Stromal cell of bone marrow (primary cell): ENCODE measurements at places on chromosomes 1 and 21.

DNA sequence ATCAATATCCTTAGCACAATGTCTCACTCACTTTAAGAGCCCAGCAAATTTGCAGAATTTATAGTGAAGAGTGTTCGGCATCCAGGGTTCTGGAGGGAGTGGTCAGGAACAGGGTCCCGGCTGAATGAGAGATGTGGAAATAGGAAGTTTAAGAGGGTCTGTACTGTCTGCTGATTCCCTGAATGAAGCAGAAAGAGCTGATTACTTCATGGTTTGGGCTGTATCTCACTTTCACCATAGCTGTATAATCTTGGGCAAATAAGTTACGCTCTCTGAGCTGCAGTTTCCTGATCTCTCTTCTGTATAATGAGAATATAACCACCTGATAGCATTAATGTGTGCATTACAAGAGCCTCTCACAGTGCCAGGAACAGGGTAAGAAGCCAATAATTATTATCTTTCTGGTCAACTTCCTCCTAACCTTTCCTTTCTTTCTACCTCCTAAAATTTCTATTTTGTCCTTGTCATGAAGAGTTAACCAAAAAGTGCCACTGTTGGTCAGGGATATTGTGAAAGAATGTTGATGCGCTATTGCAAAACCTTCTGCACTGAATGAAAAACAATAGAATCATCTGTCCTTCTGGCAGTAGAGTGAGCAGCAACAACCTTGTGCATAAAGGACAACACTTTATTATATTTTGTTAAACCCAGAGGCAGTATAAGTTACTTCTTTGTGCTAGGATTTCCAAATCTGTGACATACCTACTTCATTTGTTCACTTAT, 14.7 kb upstream of the PTGFR start:
- DNase-seq = no peak

GRCh38 chr1:243712941-243713340, 137.1 kb downstream of the AKT3 start:
- DNase-seq = no peak

DNA sequence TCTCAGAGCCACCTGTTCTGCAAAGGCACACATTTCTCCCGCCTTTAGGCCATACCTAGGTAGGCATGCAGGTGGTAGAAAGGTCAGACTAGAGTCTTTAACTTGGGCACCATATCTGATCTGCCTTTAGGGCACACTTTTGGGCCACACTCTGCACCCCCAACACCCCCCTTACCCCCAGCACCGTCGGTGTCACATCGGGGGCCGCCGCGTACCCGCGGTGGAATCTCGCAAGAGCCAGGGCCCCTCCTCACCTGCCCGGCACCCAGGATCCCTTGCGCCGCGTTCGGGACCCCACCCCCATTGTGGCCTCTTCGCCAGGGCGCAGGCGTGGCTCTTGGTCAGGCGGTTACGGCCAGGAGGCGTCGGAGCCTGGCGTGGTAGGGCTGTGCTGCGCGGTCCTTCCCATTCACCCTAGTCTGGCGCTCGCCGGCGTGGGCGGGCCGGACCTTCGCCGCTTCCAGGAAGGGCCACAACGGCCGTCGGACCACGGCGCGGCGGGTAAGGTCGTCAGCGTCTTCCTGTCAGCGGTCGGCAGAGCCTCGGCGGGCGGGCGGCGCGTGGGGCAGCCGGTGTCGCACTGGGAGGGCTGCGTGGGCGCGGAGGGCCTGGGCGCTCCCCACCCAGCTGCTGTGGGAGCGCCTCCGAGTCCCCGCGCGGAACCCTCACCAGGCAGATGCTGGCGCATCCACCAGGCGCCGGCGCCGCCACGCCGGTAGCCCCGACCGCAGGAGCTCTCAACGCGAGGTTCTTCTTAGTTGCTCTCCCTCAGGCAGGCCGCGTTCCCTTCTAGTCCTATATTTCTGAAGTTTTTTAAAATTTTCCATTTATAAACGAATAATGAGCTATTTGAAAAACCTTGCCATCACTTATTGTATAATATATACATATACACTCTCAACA, at the start of gene DNAH14:
Gene DNAH14, plus strand, starts transcription at position 341 of the 903 bp plus-strand sequence. CDS start 23,028 bp downstream, outside the sequence.
- DNase-seq = peak; percentile 58

DNA sequence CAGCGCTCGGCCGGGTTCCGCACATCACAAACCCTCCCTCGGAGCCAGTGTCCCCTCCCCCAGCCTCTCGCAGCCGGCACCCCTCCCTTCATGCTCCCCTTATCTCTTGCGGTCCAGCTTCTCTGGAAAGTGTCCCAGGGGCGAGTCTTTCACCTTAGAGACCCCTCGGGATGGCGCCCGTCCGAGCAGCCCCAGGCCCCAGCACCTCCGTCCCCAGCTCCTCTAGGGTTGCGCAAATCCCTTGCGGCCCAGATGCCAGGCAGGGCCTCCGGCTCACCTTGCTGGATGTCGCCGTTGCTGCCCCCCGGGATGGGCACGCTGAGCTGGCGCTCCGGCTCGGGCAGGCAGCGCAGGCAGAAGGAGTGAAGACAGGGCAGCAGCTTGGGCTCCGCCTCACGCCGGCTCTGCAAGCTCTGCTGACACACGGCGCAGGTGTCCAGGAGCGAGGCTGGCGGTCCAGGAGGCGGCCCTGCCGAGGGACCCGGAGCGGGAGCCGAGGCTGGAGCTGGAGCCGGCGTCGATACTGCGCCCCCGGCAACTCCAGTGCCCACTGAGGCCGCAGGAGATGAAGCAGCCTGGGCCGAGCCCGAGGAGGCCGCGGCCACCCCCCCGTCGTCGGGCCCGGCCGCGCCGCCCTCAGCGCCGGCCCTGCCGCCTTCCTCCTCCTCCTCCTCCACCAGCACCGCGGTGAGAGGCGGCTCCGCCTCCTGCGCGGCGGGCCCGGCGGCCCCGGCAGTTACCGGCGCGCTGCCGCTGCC, 550 bp downstream of the TRIM33 start:
- no peak for DNase-seq

DNA sequence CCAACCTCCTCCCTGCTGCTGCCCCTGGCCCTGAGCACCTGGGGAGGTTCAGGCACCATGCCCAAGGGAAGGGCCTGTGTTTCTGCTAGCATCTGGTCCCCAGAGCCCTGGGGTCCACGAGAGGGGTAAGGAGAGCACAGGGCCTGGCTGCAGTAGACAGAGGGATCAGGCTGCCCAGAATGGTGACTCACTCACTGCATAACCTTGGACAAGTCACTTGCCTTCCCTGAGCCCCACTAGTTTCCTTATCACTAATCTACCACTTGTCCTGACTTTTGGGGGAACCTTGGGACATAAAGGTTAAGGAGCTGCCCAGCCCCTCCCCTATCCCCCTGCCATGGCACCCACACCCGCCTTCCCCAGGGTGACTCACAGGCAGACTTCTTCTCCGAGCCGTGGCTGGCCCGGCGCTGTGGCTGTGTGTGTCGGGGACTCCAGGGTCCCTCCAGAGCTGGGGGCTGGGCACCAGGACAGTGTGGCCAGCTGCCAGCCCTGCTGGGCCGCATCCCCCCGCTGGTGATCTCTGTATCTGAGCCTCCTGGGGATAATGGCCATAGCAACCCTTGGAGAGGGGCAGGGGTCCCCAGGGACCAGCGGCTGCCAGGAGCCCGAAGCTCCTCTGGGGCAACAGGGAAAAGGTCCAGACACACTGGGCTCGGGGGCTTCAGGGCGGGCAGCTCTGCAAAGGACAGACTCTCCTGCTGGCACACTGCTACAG, 4.0 kb downstream of the ARHGEF19 start:
- no peak for DNase-seq

DNA sequence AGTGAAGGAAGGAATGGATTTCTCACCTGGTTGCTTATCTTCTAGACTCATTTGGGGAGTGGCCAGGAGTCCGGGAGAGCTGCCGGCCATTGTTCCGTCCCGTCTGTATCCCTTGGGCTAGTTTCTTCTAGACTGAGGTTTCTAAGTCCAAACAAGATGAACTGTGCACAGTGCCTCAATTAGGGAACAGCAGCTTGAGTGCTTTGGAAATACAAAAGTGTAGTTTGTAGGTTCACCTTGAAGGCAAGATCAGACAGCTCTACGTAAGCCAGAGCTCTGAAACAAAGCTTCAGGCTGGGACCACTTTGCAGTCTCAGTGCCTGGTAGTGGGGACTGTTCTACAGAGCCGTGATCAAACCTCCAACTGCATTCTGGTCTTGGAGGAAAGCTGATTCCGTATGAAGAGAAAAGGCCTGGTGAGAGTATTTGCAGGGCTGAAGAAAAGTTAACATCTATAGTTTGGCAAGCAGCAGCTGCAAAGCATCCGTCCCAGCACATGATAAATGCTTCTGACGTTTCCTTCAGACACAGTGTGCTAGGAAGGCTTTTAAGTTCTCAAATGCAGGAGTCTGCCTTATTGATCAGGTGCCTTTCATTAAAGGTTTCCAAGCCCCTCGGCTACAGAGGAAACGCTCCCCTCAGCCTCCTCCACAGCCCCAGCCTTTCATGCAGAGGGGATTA, 432.8 kb downstream of the KIF26B start:
- DNase-seq = no peak

- DNase-seq = no peak
Measured at GRCh38 chr1:95116580-95117206, 462 bp upstream of the TLCD4 start.

DNA sequence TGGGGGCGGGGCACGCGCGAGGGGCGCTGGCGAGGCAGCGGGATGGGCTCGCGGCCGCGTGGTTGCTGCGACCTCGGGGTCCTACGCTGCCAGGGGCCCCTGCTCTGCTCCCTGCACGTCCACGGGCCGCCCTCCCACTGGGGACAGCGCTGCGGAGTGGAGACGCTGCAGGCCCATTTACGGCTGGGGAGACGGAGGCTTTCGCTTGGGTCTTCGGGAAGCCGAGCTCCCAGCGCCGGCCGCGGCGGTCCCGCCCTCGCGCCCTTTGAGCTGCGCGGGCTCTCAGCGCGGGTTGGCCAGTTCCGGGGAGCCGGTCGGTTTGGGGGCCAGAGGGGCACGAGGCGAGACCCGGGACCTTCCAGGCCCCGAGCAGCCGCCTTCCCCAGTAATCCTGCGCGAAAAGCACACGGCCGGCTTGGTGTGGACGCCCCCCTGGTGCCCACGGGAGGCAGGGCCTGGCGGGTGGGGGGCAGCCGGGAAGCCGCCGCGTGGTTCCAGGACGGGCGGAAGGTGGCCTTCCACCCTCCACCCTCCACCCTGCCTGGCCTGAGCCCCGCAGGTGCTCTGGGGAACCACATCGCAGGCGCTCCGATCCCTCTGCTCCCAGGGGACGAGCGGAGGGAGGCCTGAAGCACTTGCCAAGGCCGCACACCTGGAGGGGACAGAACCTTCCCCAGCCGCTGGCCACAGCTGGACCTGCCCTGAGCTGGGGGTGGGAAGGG, 570 bp upstream of the PEX10 start:
- peak; percentile 20 for DNase-seq

- DNase-seq = peak; percentile 9
Measured at GRCh38 chr1:197526736-197527371, 248.4 kb downstream of the DENND1B start.

- DNase-seq = no peak
Measured at GRCh38 chr1:51520700-51521248, 1.7 kb upstream of the EPS15 start.

- DNase-seq = no peak
Measured at GRCh38 chr1:1371364-1371745, 3.7 kb downstream of the AURKAIP1 start.

- no peak for DNase-seq
Measured at GRCh38 chr21:38379147-38379546, 119.1 kb downstream of the ERG start.

DNA sequence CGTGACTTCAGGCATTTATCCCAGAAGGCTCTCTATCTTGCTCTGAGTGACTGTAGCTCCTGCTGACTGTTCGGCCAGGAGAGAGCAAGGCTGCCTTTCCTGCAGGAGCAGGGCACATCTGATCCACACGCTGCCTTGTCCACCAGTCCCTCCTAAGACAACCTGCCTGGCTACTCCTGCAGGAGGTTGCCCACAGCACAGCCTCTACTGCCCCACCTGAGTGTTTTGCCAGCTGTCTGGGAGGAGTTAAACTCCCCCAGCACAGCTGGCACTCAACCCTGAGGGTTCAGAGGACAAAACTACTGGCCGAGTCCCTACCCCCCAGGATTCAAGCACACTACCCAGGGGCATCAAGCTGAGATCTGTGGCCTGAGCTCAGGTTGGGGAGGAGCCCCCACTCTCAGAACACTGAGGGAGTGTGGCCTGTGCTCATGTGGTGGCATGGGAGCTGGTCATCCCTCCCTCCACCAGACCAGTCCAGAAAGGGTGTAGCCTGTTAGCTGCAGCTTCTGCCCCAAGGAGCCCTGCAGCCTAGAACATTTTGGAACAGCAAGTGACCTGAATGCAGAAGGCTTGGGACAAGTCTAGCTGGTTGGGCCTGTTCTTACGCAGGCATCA, 237.3 kb downstream of the SLC44A5 start:
- no peak for DNase-seq

DNA sequence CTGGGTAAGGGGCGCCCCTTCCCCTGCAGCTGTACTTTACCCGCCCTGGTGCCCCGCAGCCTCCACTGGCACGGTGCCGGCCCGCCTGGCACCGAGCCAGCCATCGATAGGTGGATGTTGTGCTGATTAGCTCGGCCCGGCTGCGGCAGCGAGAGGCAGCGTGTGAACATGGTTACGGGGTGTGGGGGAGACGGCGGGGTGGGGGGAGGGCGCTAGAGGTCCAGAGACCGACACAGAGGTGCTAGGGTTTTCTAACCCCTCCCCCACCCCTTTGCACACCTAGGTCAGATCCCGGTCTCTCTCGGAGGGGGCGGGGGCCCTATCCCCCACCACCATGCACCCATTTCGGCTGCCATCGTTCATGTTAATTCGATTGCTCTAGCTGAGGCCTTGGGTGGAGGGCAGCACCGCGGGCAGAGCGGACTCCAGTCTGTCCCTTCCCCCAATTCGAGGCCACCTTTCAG, 6.7 kb downstream of the EFNA4 start:
- DNase-seq = no peak

DNA sequence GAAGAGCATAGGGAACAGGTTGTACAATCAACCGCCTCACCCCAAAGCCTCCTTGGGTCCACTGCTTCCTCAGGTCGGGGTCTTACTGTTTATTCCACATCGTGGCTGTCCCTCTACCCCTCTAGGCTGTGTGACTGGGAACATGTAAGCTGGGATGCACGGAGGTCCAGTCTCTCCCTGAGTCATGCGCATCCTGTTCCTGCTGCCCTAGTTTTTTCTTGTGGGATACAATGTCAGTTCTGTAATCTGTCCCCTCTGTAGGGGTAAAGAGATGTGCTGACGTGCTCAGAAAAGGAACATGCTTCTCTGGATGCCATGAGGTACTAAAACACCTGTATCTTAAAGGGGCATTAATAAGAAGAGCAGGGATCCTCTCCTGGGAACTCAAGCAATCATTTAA, 66.2 kb downstream of the SLC45A1 start:
- no peak for DNase-seq
